ENCODE measurements at places on chromosomes 11 and 22.
A peak's percentile ranks its signal among the peaks of the same experiment; 100 is the strongest.

GRCh38 chr22:19666673-19667593, 47.4 kb upstream of the SEPTIN5 start:
- DNase-seq = no peak

DNA sequence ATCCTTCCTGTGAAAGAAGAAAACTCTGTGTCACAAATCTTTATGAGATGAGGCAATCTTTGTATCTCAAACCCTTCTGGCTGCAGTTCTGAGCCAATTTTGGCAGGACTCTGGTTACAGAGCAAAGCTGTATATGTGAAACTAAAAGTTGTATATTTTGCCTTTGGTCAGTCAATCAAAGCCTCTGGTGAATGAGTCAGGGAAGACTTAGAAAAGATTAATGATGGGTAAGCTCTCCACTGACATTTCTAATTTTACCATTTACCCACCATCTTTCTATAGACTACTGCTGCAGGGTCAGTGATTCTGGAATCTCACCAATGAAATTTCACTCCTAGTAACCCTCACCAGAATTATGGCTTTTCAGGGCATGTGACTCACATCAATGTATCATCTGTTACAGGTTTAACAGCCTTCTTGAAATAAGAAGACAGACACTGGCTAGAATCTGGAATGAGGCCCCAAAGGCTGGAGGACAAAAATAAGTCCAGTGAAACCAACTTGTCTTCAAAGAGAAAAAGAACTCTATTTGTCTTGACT, 43.3 kb downstream of the USP35 start:
- no peak for DNase-seq

- DNase-seq = no peak
These were observed 649.7 kb downstream of the METTL15 start for GRCh38 chr11:28757725-28758515.

DNA sequence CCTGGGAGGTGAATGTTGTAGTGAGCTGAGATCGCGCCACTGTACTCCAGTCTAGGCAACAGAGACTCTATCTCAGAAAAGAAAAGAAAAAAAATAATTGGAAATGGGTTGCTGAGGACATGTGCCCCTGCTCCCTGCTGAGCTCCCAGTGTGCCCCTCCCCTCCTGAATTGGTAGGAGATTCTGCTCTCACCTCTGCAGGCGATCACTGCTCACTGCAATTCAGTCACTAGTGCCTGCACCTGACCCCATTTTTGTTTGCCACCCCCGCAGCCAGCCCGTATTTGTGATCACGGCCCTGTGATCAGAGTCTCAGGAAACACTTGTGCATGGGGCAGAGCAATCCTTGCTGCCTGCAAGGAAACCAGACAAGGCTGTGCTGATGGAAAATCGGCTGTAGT, 16.3 kb upstream of the SEC14L3 start:
- DNase-seq = no peak

- no peak for DNase-seq
These were observed 385 bp downstream of the TST start for GRCh38 chr22:37018815-37019308.

DNA sequence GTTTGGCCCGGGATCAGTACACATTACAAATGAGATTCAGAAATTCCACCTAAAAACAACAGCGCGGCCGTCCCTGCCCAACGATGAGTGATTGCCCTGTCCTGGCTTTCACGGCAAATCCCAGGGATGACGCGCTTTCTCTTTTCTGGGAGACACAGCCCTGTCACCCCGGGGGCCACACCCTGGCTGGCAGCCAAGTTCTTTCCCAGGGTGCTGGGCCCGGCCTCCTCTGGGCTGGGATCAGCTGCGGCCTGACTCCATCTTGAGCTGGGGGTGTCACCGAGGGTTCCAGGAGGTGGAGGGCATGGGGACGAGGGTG, 82.7 kb downstream of the FBLN1 start:
- no peak for DNase-seq

GRCh38 chr11:128575961-128576350, 11.4 kb downstream of the ETS1 start:
- no peak for DNase-seq

- DNase-seq = no peak
These were observed 548 bp downstream of the PVALB start for GRCh38 chr22:36816339-36816635.

DNA sequence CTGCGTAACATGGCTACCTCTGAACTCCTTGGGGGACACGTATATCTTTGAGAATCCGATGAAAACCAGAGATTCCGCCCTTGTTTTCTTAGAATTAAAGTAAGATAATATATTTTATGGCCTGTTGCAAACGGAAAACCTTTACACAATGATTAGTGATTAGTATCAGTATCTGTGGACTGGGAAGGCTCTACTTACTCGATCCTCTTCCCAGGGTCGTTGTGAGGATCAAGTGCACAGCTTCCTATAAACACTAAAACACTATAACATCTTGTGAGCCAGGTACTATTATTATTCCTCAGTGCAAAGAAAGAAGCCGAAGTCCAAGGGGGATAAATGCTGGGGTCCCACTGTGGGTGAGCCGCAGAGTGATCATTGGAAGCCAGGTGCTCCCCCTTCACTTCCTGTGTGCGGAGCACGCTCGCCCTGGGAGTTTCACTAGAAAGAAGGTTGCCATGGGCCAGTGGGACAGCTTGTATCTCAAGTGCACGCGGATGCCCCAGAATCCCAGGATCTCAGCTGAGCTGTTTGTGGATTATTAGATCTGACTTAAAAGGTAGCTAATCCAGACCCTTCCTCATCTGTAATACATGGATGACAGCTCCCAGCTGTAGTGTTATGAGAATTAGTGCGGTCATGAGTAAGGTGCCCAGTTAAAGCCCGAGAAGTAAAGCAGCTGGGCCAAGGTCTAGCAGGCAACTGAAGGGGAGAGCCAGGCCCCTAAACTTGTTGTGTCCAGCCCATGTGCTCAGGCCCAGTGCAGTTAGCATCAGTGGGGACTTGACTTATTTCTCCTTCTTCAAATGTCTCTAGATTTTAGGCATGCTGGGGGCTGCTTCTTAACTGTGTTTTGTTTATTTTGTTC, 839 bp downstream of the CBY1 start:
- DNase-seq = no peak

DNA sequence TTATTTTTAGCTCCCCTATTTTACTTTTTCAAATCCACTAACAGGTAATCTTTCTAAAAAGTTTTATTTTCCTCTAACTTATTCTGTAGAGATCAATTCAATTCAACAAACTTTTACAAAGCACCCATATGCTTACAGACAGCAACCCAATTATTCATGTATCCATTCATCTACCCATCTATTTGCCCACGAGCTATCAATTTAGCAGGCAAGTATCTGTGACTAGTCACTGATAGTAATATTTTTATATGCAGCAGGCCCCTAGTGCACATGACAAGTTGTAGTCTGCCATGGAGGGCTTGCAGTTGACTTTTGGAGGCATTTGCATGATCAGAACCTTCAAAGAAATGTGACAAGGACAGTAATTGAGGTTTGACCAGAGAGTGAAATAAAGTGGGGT, 753.2 kb upstream of the TENM4 start:
- no peak for DNase-seq

DNA sequence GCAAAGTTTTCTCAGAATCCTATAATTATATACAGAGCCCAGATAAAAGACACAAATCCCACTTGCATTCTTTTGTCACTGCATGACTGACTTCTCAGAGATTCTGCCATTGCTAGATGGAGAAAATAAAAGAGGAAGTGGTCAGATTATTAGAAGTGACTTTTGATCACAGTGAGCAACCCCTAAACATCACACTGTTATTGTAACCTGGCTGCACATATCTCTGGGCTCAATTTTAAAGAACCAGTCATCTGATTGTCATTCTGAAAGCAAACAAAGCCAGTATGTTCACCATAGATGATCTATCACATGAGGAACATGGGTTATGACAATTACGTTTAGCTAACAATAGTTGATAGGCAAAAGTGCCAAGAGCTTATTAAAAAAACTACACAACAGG, 47.8 kb downstream of the COPB1 start:
- no peak for DNase-seq

- DNase-seq = no peak
These were observed at the start of gene STK33 for GRCh38 chr11:8593935-8594909. TSS of gene STK33 (minus strand) at chr11:8594228. CDS start at chr11:8474905, 119,323 bp downstream.

GRCh38 chr22:17235861-17236260, 16.6 kb upstream of the ADA2 start:
- DNase-seq = no peak

GRCh38 chr11:721741-722345, 15.8 kb downstream of the EPS8L2 start:
- peak; percentile 20 for DNase-seq

DNA sequence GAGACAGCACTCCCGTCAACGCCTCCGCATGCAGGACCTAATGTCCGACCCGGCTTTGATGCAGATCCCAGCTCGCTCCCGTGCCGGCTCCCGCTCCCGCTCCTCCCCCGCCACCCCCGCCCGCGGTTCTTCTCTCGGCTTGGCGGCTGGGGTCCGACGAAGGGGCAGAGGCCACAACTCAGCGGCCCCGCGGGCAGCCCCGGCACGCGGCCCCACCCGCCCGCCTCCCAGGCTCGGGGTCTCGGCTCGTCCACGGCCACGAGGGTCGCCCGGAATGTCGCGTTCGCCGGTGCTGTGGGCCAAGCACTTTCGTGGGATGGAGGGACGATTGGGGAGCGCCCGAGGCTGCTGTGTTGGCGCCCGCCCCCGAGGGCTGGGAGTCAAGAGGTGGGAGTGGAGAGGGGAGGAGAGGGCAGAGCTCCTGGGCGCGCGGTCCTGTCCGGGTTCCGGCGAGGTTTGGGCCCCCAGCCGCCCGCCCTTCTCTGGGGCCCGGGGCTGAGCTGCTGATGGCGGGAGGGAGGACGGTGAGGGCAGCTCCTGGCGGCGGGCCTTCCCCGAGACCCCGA, 5.3 kb upstream of the TBX1 start:
- DNase-seq = no peak

All from stimulated activated CD4-positive, alpha-beta T cell treated with anti-CD3 and anti-CD28 coated beads, TNF-alpha, amount 100 ng/mL, for 4 hours (primary cell).